Heart left ventricle (tissue), 16 donors: ENCODE measurements at places on chromosomes 5 and 9.
A peak's percentile ranks its signal among the peaks of the same experiment; 100 is the strongest.

DNA sequence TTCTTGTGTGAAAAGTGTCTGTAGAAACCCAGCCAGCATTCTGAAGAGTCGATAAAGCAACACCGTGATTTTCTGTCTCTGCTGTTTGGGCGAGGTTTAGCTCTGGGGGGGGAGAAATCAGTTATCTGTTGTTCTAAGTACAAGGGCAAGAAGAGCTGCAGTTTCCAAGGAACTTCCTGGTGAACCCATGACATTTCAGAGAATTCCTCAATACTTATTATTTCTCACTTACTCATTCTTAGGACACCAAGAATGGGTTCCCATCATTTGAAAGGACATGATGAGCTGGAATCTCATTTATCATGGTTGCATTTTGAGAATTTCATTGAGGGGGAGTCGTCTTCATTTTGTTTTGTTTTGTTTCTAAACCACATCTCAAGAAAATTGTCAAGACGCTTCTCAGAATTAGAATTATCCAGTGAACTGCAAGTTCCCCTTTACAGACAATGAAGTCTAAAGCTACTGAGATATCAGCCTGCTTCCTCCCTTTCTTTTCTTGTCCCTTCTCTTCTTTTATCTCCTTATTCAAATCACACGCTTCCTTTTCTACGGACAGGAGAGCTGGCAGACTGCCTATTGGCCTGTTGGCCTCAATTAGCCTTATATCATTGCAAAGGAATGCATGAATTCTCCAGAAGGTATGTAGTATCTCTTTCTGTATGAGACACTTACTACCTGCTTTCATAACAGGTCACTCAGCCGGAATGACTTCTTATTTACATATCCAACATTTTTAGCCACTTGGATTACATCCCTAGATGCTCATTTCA is 53.7 kb downstream of the ZNF462 start:
- DNase-seq: no peak

DNA sequence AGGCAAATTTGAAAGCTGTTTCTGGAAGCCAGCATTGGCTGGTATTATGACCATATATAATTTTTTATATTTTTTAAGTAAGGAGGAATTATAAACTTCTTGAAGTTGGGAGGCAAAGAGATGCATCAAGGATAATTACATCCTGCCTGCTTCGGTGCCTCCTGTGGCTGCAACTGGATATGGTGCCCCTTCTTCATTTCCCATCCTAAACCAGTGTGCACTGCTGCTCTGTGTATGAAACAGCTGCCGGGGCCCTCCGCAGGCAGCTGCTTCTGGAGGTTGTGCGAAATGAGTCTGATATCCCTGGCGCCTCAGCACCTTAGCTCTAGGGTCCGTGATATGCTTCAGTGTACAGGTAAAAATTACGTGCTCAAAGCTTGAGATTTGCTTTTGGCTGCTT is 304.2 kb downstream of the ENC1 start:
- no peak for DNase-seq

GRCh38 chr5:148966348-148966747 is 96.5 kb downstream of the SH3TC2 start:
- no peak for DNase-seq

DNA sequence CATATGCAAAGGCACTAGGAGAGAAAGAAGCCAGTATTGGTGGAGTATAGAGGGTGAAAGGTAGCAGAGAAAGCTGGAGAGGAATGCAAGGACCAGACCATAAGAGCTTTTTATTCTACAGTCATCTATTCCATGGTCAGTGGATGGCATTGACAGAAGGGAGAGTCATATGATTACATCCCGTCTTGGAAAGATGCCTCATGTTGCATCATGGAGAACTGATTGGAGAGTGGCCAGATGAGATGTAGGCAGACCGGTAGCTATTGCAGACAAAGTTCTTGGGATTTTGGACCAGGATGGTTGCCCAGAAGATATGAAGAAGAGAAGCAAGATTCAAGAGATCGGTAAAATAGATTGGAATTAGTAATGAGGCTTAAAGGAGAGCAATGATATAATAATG is 260.7 kb downstream of the CHSY3 start:
- DNase-seq: no peak

DNA sequence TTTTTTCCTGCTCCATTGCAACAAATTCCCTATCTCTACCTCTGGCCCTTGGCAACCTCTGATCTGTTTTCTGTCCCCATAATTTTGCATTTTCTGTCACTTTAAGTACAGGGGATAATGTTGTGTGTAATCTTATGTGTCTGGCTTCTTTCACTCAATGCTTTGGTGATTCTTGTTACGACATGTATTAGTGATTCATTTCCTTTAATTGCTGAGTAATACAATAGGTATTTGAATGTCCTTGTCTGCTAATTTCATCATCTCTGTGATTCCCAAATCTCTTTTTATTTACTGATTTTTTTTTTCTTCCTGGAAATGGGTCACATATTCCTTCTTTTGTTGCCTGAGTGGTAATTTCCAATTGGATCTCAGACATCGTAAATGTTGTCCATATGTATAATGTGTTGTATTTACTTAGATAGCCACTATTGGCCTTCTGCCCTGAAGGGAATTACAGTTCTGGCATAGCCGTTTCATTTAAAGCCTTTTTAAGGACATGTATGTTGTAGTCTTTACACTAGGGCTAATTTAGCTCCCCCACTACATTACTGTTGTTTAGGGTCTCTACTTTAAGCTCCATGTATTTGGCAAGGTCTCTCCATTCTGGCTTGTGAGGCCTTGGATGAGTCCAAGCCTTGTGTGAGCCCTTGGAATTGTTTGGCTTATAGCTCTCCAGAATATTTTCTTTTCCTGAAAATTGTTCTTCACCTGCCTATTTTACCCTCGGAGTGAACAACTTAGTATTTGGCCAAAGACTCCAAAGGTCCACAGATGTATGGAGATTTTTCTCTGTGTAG is 683.8 kb downstream of the LRRC70 start:
- no peak for DNase-seq

- no peak for DNase-seq
Measured at GRCh38 chr9:120919843-120920805, 6.5 kb downstream of the TRAF1 start.

DNA sequence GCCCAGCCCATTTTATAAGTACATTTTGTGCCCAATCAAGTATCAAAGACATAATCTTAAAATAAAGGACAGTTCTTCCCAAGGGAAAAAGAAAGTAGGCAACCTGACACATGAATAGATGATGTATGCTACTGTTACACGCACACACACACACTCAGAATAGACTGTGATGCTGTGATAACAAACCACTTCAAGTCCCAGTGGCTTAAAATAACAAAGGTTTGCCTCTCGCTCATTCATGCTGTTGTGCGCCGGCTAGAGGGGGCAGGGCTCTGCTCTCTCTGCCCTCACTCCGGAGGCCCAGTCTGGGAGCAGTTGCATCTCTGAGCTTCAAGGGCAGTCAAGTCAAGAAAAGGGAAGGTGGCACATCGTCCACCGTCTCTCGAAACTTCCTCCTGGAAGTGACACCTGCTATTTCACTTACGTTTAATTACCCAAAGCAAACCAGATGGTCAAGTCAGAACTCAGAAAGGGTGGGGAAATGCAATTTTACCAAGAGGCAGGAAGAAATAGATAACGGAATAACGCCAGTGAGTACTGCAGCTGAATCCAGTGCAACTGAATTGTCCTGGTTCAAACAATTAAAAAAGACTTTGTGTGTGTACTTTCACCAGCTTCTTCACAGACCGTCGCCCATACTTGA is 43.3 kb downstream of the ANKRD33B start:
- DNase-seq: peak; percentile 76
